ENCODE measurements at places on chromosomes 16 and 17.

DNA sequence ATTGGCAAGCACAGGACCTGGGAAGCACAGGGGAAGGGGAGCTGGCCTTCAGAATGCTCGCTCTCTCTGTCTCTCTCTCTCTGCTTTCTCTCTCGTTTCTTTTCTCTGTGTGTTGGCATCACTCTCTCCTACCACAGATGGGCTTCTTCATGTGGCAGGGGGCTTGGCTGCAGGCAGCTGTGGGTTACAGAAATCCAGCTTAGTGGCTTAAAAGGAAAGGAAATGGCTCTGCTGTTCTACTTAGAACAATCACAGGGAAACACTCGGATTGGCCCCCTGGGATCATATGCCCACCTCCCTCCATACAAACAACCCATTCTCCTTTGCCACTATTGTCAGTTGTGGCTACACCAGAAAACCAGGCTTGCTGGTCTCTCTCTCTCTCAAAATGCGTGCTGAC is 20.4 kb downstream of the TBX2 start:
- no peak for DNase-seq

GRCh38 chr16:71648921-71649320 is 22.9 kb downstream of the MARVELD3 start:
- DNase-seq: no peak

GRCh38 chr17:61064087-61064951 is 335.3 kb upstream of the TBX2 start:
- no peak for DNase-seq

DNA sequence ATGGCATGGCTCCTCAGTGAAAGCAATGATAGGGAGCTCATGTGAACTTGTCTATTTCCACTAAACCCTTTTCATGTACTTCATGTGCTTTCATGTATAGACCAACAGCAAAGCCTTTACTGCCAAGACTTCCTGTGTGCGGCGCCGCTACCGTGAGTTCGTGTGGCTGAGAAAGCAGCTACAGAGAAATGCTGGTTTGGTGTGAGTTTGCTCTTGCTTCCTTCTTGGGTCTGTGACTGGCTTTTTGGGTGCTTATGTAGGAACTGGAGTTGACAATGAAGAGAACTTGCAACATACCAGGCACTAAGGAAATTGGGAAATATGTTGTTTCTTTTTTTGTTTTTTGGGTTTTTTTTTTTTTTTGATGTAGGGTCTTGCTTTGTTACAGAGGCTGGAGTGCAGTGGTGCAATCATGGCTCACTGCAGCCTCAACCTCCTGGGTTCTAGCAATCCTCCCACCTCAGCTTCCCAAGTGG is 5.7 kb downstream of the SNX11 start:
- DNase-seq: no peak

- DNase-seq: no peak
These were observed 5.4 kb downstream of the LHX1 start for GRCh38 chr17:36942631-36943125.

DNA sequence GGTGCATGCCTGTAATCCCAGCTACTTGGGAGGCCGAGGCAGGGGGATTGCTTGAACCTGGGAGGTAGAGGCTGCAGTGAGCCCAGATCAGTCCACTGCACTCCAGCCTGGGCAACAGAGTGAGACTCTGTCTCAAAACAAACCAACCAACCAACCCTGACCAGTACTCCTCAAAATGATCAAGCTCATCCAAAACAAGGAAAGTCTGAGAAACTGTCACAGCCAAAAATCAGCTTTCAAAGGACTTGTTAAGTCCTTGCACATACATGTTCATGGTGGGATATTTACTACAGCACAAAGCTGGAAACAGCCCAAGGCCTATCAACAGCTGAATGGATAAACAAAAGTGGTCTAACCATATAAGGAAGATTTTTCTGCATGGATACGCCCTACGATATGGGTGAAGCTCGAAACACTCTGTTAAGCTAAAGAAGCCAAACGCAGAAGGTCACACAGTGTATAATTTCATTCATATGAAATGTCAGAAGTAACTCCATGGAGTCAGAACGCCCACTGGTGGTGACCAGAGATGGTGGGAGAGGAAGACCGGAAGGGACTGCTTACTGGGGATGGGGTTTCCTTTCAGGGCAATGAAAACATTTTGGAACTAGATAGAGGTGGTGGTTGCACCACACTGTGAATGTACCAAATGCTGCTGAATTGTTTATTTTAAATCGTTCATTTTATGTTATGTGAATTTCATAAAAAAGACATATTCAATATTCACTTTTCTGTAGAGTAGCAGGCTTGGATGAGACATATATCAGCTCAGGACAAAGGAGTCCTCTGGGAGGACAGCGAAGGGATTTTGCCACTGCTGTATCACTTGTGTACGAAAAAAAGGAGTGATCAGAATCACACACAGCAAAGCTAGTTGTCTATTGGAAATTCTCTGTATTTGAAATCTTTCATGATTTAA is 17.7 kb downstream of the CCL17 start:
- no peak for DNase-seq

All from esophagus squamous epithelium (tissue), 5 donors.